PC-3 (cell line): ENCODE measurements at places on chromosomes 7 and 10. TPM values are rescaled to one million over a fixed set of nuclear protein-coding genes. Genes with fewer than 3 reads are reported as not detected.
A peak's percentile ranks its signal among the peaks of the same experiment; 100 is the strongest.

DNA sequence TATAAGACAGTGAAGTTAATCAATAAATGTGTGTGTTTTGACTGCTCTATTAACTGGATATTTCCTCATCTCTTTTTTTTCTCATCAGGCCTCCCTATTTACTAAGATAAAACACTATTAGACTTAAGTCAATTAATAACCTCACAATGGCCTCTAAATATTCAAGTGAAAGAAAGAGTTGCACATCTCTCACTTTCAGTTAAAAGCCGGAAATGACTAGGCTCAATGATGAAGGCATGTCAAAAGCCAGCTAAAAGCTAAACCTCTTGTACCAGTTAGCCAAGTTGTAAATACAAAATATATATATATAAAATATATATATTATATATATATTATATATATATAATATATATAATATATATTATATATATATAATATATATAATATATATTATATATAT is 127.0 kb upstream of the MEOX2 start:
- H3K4me1 ChIP-seq, result no peaks in the 10 kb centered on the region
- H3K27me3 ChIP-seq, result no peaks in the 10 kb centered on the region
- H3K4me3 ChIP-seq, result no peak overlapping the region
- H3K27ac ChIP-seq, result no peak overlapping the region

DNA sequence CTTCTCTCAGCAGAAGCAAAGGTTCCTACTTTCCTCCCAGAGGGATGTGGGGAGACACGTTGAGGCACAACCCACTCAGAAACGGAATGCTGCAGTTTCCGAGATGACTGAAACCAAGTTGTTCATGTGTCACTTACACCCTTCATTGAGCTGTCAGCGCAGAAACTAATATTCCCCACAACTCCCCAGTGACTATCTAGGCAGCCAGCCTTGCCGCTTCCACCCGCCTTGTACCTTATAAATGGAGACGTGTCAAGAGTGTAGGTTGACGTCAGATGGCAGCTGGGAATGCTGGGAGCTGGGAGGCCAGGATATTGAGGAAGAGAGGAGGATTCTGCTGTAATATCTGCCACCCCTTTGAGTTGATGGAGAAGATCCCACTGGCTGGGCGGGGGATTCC is 15.1 kb downstream of the GPR26 start:
- no peak for DNase-seq
- no peaks in the 10 kb centered on the region for H3K4me1 ChIP-seq

DNA sequence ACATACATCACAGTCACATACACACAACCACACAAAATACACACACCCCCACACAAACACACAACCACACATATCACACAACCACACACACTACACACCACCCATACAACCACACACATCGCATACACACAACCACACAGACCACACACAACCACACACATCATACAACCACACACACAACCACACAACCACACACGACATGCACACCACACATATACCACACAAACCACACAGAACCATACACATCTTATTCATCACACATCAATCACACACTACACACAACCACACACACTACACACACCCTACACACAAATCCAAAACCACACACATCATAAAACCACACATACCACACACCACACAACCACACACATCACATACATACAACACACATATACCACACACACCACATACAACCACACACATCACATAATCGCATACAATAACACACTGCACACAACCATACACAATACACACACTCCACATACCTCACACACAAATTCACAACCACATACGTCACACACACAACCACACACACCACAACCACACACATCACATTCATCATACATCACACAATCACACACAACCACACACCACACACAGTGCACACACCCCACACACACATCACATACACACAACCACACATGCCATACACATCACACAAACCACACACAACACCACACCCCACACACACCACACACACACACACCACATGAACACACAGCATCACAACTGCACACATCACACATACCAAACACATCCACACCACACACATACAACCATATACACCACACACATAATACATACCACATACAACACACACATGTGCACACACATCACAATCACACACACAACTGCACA is 30.4 kb downstream of the GPRIN2 start:
- peaks cover 45% of the 10 kb centered on the region for H3K4me1 ChIP-seq
- DNase-seq, result no peak
- no peaks in the 10 kb centered on the region for H3K27me3 ChIP-seq
- H3K36me3 ChIP-seq, result no peaks in the 10 kb centered on the region
- peak overlapping the region; percentile 97 for H3K27ac ChIP-seq

DNA sequence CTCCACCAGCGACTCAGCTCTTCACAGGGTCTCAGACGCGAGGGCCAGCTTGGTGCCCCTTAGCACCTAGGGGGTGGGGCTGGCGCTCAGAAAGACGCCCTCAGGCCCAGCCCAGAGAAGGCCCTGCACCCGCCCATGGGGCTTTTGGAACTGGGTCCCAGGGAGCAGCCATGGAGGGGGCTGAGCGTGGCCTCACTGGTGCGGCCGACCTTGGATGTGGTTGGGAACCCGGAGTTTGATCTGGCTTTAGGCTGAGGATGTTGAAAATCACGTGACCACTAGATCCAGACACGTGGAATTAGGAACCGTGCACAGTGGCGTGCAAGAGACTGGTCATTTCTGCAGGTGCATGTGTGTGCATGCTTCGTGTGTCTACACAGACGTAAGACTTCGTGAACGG is 185.4 kb downstream of the DNAJB6 start:
- DNase-seq, result no peak
- no peak overlapping the region for H3K4me3 ChIP-seq
- no peaks in the 10 kb centered on the region for H3K36me3 ChIP-seq
- no peaks in the 10 kb centered on the region for H3K27me3 ChIP-seq
- no peak overlapping the region for H3K27ac ChIP-seq

CYP26C1 gene
- total RNA-seq, result 0.17 TPM in 1 of 2 replicates, not detected in the other

LIPK gene
- not detected in 2 replicates for total RNA-seq

DDC gene
- total RNA-seq, result not detected in 2 replicates

TMEM236 gene
- 0.04 TPM in 1 of 2 replicates, not detected in the other for total RNA-seq

PDE6C gene
- not detected in 2 replicates for total RNA-seq

MYL10 gene
- total RNA-seq, result 0.69 TPM in 1 of 2 replicates, not detected in the other

NKX2-3 gene
- 0.07 TPM in 1 of 2 replicates, not detected in the other for total RNA-seq

CRTAC1 gene
- total RNA-seq, result not detected in 2 replicates

DNA sequence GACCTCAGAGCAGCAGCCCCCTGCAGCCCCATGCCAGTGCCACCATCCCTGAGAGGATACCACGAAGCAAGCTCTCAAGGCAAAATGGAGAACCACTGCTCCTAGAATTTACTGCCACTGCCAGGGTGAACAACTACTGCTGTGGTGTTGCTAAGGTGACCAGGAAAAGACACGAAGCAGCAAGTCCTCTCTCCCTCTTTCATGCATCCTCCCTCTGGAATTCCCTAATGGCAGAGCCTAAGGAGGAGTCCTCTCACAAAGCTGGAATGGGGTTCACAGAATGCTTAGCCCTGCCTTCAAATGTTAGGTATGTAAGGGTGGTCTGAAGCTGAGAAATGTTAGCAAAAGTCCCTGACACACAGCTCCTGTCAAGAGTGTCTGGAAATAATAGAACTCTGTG is 35.8 kb upstream of the NPSR1 start:
- no peaks in the 10 kb centered on the region for H3K4me1 ChIP-seq
- no peak for DNase-seq
- no peaks in the 10 kb centered on the region for H3K36me3 ChIP-seq
- no peaks in the 10 kb centered on the region for H3K27me3 ChIP-seq
- H3K27ac ChIP-seq, result no peak overlapping the region

AGAP5 gene
- total RNA-seq, result 15.0 and 18.2 TPM in 2 replicates

GRCh38 chr10:46028584-46029460 is 1.6 kb downstream of the NCOA4 start:
- H3K27me3 ChIP-seq, result no peaks in the 10 kb centered on the region
- peak overlapping the region; percentile 96 for H3K4me3 ChIP-seq
- peak; percentile 74 for DNase-seq
- H3K4me1 ChIP-seq, result peaks cover 13% of the 10 kb centered on the region

DNA sequence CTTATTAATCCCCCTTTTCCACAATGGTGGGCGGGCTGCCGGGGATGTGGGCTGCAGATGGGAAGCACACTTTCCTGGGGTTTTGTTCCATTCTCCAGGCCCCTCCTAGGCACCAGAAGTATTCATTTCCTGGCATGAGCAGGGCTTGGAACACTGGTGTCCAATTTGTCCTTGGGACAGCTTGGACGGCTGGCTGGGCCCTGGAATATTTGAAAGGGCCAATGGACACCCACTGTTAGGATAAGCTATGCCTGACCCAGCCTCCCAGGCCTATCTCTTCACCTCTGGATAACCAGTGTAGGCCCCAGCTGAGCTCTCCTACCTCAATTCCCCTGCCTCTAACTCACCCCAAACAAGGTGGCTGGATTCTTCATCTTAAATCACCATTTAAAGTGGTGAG is 354.9 kb downstream of the PTEN start:
- no peak for DNase-seq
- no peaks in the 10 kb centered on the region for H3K27me3 ChIP-seq
- H3K36me3 ChIP-seq, result no peaks in the 10 kb centered on the region
- H3K4me3 ChIP-seq, result no peak overlapping the region
- H3K27ac ChIP-seq, result no peak overlapping the region
- H3K4me1 ChIP-seq, result no peaks in the 10 kb centered on the region

ADAM22 gene
- total RNA-seq, result 4.4 and 5.9 TPM in 2 replicates

DNA sequence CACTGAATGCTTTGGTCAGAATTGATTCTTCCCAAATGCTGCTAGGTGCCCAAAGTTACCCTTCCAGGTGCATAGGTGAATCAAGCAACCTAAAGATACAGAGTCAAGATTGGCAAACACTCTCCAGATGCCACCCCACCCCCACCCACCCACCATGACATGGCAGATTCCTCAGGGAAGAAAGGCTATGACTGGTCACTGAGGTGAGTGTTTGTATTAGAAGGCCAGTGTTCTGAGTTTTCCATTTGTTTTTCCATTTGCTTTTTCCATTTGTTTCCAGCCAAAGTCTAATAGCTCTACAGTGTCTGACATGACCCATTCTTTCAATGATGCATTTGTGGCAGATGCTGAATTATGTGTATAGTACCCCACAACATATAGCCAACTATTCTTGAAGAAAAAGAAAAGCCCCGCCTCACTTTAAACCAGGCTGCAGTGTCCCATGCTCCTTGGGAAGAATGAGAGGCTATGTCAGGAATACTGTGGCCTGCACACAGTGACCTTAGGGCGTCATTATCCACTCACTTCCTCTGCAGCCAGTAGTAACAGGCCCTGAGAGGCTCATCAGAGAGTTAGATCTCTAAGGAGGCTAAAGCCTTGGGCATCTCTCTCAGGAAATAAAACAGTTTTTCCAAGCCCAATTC is 16.1 kb upstream of the HIBADH start:
- peaks cover 31% of the 10 kb centered on the region for H3K4me1 ChIP-seq
- H3K4me3 ChIP-seq, result 0 out of 2 replicates have a peak overlapping the region, but pooled peaks have one; percentile 34
- no peaks in the 10 kb centered on the region for H3K36me3 ChIP-seq
- H3K27ac ChIP-seq, result peak overlapping the region; percentile 100

DNA sequence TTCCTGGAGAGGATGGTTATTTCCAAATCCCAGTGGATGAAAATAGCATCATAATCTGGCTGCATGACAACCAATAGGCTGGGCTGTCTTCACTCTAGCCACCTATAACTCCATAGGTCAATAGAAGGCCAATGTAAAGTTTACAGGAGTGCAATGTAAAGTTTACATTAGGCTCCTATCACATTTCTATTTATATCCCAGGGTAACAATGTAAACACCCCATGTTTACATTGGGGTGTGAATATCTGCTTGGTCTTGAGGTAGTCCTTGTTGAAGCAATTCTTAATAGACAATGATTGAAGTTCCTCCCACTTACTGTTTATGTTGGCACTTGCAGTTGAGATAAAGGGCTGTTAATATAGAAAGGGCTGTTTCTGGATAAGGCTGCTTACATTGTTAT is 21.5 kb downstream of the CH25H start:
- H3K4me3 ChIP-seq, result no peak overlapping the region
- no peaks in the 10 kb centered on the region for H3K4me1 ChIP-seq
- H3K27me3 ChIP-seq, result no peaks in the 10 kb centered on the region

DNA sequence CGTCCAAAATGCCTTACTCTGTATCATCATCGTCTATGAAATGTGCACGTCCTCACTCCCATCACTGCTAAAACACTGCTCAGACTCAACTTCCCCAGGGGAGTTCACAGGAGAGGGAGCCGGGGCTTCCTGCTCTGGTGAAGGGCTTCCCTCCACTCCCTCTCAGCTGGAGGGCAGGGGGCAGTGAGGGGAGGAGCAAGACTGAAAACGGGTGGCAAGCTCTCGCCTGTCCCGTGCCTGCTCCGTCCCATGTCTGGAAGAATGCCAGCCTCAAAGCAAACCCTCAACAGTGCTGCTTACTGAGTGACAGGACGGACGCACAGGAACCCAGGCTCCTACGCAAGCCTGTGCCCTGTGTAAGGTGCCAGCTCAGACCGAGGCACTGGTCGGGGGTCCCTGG is 25.1 kb downstream of the PRKAG2 start:
- no peaks in the 10 kb centered on the region for H3K27me3 ChIP-seq
- H3K4me3 ChIP-seq, result no peak overlapping the region
- DNase-seq, result no peak
- no peaks in the 10 kb centered on the region for H3K36me3 ChIP-seq
- H3K27ac ChIP-seq, result peak overlapping the region; percentile 68

FOXI2 gene
- not detected in 2 replicates for total RNA-seq

GRCh38 chr7:30053068-30053467 is 24.9 kb downstream of the PLEKHA8 start:
- no peak overlapping the region for H3K27ac ChIP-seq
- H3K27me3 ChIP-seq, result no peaks in the 10 kb centered on the region
- no peak overlapping the region for H3K4me3 ChIP-seq
- DNase-seq, result no peak
- H3K36me3 ChIP-seq, result peaks cover 3% of the 10 kb centered on the region; the same call in 1 of the 2 replicates
- no peaks in the 10 kb centered on the region for H3K4me1 ChIP-seq

DNA sequence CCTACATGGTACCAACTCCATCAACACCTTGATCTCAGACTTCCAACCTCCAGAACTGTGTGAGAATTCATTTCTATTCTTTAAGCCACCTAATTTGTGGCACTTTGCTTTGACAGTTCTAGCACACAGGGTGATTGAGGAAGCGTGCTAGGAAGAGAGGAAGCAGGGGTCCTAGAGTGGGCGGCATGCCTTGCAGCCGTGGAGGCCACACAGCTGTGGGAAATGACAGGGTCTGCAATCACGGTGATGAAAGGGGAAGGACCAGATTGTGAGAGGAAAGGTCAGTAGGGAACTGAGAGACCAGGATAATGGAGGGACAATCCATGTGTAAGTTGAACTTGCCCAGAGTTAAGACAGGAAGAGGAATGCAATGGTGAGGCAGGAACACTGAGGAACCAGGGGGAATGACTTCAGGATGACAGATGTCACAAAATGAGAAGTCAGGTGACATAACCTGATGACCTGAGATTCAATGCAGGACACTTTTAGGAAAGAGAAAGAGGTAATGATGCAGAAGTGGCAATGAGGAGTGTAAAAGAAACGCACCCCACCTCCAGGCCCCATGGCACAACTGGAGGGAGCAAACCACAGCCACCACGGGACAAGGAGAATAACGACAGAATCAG is 87.3 kb upstream of the PIK3CG start:
- H3K27me3 ChIP-seq, result no peaks in the 10 kb centered on the region
- H3K4me1 ChIP-seq, result peaks cover 48% of the 10 kb centered on the region
- H3K27ac ChIP-seq, result no peak overlapping the region
- DNase-seq, result no peak
